Stimulated activated CD8-positive, alpha-beta memory T cell treated with anti-CD3 and anti-CD28 coated beads, Interleukin-4, amount 100 ng/mL, for 4 hours (primary cell): ENCODE measurements at places on chromosomes 1 and 21.

DNA sequence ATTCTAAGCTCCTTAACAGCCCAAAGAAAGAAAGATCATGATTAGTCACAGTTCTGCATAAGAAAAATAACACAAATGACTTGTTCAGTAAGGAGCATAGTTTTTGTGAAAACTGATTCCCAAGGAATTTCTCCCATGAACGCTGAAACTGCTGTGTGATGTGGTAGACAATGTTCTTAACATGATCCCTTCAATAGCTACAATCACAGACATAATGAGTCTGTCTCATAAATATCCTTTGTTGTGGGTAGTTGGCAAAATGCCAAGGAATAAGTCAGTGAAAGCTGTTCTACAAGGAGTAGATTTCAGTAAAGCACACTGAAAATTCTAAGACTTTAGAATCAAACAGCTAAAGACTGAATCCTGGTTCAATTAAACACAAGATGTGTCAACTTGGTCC lies 404.8 kb downstream of the HLX start:
- DNase-seq = no peak

DNA sequence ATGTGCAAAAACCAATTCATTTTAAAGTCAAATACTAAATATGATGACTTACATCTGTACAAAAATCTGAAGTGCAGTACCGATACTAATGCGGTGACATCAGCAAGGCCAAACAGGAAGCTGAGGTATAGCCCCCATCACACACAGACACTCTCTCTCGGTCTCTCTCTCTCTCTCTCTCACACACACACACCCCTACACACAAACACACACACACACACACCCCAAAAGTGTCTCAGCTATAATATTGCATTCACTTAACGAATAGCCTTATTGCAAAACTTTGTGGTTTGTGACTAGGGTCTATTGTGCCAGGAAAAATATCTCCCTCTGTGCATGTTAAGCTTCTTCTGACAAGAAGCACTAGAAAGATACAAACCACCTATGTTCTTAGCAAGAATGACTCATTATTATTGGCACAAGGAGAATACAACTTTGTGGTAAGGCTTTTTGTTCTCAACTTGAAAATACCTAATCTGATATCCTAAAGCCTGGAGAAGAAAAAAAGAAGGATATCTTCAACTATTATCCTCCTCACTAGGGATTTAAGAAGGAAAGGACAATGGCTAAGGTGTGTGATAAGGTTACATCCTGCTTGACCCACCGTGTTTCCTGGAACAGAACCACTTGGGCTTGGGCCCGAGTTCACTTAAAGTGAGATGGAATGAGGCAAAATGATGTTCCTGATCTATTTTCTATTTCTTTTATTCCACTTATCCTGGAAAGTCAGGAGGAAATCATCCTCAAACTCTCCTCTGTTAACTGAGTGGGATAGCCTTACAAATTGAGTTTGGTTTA lies 107.1 kb downstream of the NIBAN1 start:
- peak; percentile 25 for DNase-seq

- DNase-seq = no peak
Observed at GRCh38 chr1:211638689-211639101, 36.7 kb downstream of the NEK2 start.

GRCh38 chr1:100378956-100379355 lies 26.6 kb downstream of the CDC14A start:
- no peak for DNase-seq

GRCh38 chr1:178923512-178923911 lies 52.6 kb upstream of the ANGPTL1 start:
- DNase-seq = no peak

DNA sequence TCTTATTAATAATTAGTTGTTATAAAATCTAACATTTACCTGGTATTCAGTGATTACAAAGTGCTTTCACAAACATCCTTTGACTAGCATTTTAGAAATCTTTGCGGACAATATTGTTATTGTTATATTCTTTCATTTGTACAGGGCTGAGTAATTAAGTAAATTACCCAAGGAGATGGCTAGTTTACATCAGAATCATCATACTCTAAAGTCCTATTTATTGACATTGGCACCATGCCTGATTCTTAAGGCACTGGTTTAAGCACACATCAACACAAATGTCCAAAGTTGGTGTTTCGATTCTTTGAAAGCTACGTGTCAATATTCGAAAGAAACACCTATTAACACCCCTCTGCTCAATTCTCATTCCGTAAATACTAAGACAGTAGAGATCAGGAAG lies 424.6 kb upstream of the CHRM3 start:
- no peak for DNase-seq

GRCh38 chr1:200039849-200040474 lies 12.5 kb downstream of the NR5A2 start:
- no peak for DNase-seq

DNA sequence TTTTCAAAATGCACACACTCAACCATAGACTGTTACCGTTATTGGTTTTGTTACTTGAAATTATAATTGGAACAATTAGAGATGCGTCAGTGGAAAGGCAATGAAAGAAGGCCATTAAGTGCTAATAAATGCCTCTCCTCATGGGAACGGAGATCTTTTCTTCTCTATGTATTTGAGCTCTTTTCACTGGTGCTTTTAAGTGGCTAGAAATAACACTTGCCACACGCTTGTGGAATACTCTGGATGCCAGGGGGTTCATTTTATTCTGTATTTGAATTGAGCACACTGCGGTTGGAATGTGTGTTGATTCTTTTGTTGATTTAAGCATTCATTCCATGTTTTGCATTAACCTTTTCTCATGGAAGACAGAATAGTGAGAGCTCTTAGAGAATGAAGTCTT lies 68.4 kb downstream of the DNM3 start:
- DNase-seq = no peak

GRCh38 chr1:3314491-3315381 lies 139.7 kb upstream of the ARHGEF16 start:
- DNase-seq = no peak

DNA sequence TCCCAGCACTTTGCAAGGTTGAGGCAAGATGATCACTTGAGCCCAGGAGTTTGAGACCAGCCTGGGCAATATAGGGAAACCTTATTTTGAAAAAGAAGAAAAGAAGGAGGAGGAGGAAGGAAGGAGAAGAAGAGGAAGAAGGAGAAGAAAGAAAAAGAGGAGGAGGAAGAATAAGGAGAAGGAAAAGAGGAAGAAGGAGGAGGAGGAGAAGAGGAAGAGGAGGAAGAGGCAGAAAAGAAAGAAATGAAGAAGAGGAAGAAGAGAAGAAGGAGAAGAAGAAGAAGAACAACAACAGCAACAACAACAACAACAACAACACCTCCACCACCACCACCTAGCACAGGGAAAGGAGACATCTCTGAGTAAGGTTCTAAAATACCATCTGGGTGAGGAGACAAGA lies 10.6 kb downstream of the SELENBP1 start:
- DNase-seq = no peak

GRCh38 chr21:39650801-39651200 lies 38.1 kb downstream of the B3GALT5 start:
- DNase-seq = no peak

DNA sequence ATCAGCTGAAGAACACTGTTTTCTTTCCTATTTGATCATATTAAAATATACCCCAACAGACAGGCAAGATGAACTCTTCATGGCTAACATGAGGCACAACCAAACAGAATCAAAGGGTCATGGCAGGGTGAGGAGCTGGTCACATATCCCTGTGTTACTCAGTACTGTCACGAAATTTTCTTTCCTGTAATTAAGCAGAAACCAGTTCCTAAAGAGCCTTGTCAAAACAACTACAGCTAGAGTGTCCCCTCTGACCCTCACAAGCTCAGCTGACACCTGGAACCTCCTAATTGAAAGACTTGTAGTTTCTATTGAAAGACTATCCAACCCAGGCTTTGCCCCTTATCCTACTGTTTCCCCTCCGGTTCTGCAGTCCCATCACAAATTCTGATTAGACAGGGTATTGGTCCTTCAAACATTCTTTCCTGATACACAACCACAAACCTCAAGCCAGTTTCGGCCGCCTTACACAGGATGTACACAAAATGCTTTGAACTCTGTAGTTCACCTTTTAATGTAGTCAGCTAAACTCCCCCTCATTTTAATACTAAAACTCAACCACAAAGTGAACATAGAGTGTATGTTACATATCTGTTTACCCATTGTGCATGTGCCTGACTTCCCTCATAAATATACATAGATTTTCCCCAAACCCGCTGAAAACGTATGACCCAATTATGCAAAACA lies 651.9 kb downstream of the MRPL39 start:
- DNase-seq = no peak

DNA sequence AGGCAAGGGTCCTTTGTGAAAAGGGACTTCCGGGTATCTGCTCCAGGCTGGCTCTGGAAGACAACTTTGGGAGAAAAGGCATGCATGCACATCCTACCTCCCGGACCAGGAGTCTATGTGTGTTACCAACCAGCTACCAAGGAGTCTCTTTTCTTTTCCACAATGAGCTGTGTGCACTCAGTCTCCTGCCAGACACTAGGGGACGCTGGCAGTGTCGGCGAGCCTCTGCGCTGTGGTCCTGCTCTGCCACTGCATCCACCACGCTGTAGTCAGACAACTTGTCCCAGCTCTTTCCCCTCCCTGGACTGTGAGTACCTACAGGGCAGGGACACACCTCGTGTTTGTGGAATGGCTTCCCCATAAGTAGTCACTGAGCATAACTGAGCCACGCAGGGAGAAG lies 5.1 kb upstream of the SSR2 start:
- DNase-seq = no peak

- no peak for DNase-seq
Observed at GRCh38 chr1:19949016-19949415, 25.6 kb upstream of the PLA2G2E start.

- DNase-seq = no peak
Observed at GRCh38 chr1:158818975-158819431, 12.1 kb upstream of the MNDA start.

DNA sequence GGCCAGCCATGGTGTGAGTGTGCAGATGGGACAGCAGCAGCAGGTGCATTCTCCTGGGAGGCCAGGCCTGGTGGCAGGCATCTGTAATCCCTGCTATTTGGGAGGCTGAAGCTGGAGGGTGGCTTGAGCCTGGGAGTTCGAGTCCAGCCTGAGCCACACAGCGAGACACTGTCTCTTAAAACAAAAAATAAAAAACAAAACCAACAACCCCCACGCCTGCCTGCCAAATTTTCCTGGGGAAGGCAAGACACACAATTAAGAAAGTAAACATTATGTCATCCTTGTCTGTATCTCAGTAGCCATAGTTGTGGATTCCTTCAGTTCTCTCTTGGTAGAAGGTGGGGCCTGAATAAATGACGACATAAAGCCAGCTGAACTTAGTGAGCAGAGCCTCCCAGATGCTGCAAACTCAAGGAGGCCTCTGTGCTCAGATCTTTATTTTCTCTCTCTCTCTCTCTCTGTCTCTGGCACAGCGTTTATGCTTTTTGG lies 57.6 kb upstream of the CD34 start:
- no peak for DNase-seq

DNA sequence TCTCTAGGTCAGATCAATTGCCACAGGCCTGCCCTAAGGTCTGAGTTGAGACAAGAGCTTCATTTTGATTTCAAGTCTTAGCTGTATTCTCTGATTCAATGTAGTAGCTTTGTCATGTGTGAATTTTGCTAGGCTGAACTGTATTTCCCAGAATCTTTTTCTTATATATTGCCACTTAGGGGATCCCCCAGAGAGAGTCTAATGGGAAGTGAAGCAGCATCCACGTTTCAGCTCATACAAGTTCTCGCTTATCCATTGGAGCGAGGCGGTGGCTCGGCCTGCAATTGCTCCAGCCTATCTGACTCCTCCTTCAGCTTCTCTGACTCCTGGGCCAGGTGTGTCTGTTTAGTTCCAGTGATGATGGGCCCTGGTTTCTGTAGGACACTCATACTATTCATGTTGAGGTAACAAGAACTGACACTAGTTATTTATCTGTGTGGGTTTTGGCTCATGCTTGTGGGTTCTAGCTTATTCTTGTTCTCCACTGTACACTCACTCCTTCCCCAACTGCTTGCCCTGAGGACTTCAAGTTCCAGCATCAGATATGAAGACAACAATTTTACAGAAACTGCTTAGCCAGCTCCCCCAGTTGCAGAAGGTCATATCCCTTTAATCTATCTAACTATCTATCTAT lies 48.2 kb downstream of the TBX19 start:
- DNase-seq = no peak

DNA sequence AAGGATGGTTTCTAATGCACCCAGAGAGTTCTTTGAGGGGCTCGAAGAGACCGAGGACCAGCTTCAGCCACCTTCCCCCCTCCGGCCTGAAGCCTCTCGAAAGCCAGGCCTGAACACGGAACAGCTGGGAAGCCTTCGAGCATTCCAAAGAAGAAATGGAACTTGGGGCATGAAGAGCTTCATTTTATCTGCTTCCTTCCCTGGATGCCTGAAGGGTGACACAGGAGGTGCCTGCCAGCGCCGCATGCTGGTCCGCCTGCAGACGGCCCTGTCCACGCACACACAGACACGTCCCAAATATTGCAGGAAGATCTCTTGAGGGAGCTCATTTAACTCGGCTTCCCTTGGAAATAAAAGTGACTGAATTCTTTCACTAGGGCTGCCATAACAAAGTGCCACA lies 73.7 kb downstream of the TOMM20 start:
- no peak for DNase-seq

- DNase-seq = no peak
Observed at GRCh38 chr1:230752407-230752806, 5.2 kb downstream of the CAPN9 start.

- no peak for DNase-seq
Observed at GRCh38 chr1:14842361-14842760, 243.9 kb downstream of the KAZN start.

DNA sequence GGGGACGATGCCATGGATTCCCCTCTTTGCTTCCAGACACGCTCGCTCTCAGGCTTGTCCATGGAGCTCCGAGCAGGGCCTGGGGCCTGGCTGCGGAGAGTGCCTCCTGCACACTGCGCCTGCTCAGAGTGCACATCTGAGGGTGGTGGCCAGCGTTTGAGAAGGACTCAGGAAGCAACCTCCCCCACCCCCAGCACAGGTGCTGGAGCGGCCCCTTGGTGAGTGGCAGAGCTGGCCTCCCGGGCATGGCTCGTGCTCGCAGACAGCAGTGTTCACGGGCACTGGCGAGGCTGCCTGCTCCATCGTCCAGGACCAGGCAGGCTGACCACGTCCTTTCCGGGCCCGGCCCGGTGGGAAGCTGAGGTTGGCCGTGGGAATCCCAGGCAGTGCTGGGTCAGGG lies 2.8 kb downstream of the SPATC1L start:
- DNase-seq = no peak

DNA sequence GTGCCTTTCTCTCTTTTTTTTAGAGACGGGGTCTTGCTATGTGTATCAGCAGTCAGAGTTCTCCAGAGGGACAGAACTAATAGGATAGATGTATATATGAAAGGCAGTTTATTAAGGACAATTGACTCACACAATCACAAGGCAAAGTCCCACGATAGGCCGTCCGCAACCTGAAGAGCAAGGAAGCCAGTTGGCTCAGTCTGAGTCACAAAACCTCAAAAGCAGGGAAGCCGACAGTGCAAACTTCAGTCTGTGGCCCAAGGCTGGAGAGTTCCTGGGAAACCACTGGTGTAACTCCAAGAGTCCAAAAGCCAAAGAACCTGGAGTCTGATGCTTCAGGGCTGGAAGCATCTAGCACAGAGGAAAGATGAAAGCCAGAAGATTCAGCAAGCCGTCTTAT lies 16.3 kb upstream of the H3-3A start:
- DNase-seq = no peak
